Vein endothelial cell (primary cell): ENCODE measurements at places on chromosomes 4 and X. TPM values are rescaled to one million over a fixed set of nuclear protein-coding genes. Genes with fewer than 3 reads are reported as not detected.

LRP2BP gene
- 0.48 and 0.98 TPM in 2 replicates for total RNA-seq

PABPC1L2A gene
- not detected in 2 replicates for total RNA-seq

CXCL1 gene
- 51.0 and 69.6 TPM in 2 replicates for total RNA-seq

FRG2 gene
- total RNA-seq: not detected in 2 replicates
